ENCODE measurements at places on chromosomes 2 and 18. TPM values are rescaled to one million over a fixed set of nuclear protein-coding genes. Genes with fewer than 3 reads are reported as not detected.

GRCh38 chr2:3539836-3540235 lies 18.3 kb downstream of the RNASEH1 start:
- no peak overlapping the region for H3K4me3 ChIP-seq
- peaks cover 2% of the 10 kb centered on the region for H3K4me1 ChIP-seq
- no peak overlapping the region for H3K27ac ChIP-seq

DNA sequence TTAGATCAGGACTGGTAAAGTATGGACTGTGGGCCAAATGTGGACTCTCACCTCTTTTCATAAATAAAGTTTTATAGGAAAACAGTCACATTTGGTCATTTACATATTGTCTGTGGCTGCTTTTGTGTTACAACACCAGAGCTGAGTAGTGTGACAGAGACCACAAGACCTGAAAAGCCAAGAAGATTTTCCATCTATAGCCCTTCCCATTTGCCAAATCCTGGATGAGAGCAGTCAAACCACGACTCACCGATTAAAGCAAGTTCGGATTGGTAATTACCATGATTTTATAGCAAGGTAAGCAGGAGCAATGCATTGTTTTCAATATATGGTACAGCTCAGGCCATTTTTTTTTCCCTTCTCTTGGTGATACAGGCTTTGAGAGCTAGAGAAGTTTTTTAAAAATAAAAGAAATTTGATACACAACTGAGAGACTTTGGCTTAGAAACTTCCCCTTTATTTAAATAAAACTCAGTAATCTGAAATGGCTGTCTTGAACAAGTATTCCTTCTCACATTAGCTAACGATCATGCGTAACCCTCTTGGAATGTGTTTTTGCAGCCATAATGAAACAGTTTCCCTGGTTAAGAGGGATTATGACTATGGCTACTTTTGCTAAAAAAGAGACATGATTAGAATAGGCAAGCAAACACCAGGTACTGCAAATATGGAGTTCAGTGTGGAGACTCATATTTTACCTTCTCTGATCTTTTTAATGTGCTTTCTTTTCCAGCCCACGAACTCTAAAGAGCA lies 9.5 kb upstream of the MALL start:
- no peaks in the 10 kb centered on the region for H3K27me3 ChIP-seq
- DNase-seq = no peak
- H3K36me3 ChIP-seq = no peaks in the 10 kb centered on the region
- H3K4me1 ChIP-seq = peaks cover 6% of the 10 kb centered on the region
- H3K4me3 ChIP-seq = no peak overlapping the region

DNA sequence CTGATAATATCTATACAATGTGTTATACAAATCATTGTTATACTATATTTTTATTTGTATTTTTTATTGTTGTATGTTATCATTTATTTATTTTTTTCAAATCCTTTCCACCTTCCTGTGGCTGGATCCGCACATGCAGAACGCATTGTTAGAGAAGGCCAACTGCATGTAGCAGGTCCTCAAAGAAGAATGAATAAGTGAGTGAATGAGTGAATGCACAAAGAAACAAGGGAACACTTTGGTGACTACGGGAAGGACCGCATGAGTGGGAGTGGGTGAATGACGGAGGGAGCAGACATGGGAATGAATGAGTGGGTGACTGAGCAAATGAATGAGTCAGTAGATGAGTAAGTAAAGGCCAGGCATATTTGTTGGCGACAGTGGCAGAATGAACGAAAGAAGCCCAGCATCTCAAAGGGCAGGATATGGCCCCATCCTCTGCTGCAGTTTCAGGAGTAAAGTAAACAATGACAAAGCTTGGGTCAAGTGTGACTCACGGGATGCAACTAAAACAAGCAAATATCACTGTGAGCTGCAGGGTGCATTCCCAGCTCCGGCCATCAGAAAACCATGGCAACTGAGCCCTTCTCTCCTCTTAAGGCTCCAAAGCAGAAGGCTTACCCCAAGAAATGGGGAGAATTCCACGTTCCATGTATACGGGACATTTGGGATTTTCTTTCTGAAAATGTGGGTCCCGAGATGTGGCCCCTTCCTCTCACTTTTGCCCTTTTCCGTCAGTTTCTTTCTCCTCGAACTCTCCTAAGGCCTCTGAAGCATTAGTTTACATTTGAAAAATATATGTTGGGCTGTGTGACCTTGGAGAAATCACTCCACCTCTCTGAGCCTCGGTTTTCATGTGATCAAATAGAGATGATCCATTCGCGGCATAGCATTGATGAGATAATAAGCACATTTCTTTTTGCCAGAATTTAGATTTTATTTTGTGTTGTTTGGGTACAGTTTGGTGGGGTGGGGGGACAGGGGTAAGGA lies 24.5 kb downstream of the KCNF1 start:
- H3K4me1 ChIP-seq = no peaks in the 10 kb centered on the region
- no peak overlapping the region for H3K27ac ChIP-seq
- H3K27me3 ChIP-seq = no peaks in the 10 kb centered on the region

Gene COLEC11
- 2.9 TPM for total RNA-seq

Gene ACVR2A
- total RNA-seq = 11.4 TPM

Gene TUBB8B
- not detected for total RNA-seq

GRCh38 chr18:58046093-58046793 lies 2.2 kb downstream of the NEDD4L start:
- H3K36me3 ChIP-seq = no peaks in the 10 kb centered on the region
- H3K4me1 ChIP-seq = no peaks in the 10 kb centered on the region
- no peak for DNase-seq

Gene SLC4A3
- 457 TPM for total RNA-seq

Gene MYO3B
- total RNA-seq = 0.19 TPM

Gene PLCL1
- 97.6 TPM for total RNA-seq

- H3K4me1 ChIP-seq = no peaks in the 10 kb centered on the region
- no peaks in the 10 kb centered on the region for H3K27me3 ChIP-seq
- DNase-seq = no peak
- no peaks in the 10 kb centered on the region for H3K36me3 ChIP-seq
- H3K4me3 ChIP-seq = no peak overlapping the region
These were observed 11.1 kb downstream of the MATN3 start for GRCh38 chr2:20001361-20001863.

Gene CSRNP3
- 4.4 TPM for total RNA-seq

DNA sequence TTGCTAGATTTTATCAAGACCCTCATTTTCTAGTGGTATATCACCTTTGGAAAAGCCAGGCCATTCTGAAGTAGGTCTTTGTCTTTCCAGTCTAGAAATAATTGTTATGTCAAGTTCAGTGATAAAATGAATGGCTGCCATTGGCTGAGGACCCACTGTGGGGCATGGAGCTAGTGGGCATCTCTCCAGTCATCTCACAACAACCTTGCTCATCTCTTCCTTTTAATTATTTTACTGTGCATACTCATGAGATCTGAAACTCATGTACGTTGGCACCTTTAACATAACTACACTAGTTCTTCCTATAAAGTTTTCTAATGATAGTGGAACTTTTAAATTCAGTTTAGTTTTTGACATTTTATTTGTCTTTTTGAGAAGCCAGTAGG lies 240.9 kb downstream of the SLC8A1 start:
- no peaks in the 10 kb centered on the region for H3K27me3 ChIP-seq
- no peak for DNase-seq
- H3K4me3 ChIP-seq = no peak overlapping the region

DNA sequence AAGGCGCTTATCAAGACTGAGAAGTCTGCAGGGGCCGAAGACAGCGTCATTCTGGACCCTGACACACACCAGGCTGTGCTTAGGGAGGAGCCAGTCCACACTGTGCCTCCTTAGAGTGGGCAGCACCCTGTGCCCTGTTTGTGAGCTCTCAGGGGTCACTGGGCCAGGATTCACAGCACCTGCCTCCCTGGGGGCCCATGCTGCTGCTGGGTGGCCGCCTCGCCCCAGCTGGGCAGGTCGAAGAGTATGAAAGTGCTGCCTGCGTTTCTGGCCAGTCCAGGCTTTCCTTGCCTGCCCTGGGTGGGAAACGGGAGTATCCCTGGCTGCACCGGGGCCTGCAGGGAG lies 15.4 kb upstream of the GPR55 start:
- H3K4me1 ChIP-seq = no peaks in the 10 kb centered on the region
- no peaks in the 10 kb centered on the region for H3K27me3 ChIP-seq
- DNase-seq = no peak
- no peak overlapping the region for H3K27ac ChIP-seq
- no peaks in the 10 kb centered on the region for H3K36me3 ChIP-seq

DNA sequence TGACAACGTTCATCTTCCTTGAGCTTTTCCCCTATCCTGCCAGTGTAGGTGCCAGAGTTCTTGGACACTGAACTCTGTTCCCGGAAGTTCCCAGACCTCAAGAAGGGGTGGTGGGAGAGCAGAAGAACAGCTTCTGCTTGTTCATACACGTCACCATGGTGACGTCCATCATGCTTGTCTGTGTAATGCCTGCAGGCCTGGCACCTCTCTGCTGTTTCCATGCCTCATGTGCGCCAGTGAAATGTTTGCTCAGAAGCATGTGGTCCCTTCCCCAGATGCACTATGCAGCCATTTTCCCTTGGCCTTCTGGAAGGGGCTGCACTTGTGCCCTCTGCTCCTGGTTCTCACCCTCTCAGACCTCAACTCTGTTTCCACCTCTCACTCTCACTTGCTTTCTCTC lies 210.8 kb upstream of the NABP1 start:
- H3K4me3 ChIP-seq = no peak overlapping the region
- H3K36me3 ChIP-seq = no peaks in the 10 kb centered on the region
- no peaks in the 10 kb centered on the region for H3K27me3 ChIP-seq
- H3K4me1 ChIP-seq = no peaks in the 10 kb centered on the region
- no peak for DNase-seq

DNA sequence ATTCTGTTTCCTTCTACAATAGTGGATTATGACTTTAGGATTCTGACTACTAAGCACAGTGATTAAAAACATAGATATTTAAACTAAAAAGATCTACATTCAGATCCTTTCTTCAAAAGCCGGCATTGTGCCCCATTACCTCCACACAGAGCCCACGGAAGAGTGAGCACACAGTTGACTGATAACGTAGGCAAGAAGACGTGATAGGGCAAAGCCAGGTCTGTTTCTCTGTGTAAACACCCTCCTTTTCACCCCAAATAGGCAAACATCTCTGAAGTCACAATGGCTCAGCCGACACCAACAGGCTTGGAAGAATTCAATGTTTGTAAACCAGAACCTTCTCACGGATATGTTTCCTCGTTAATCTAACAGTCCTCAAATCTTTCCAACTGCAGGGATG lies 302.9 kb downstream of the CMPK2 start:
- no peak for DNase-seq
- H3K36me3 ChIP-seq = no peaks in the 10 kb centered on the region
- no peaks in the 10 kb centered on the region for H3K4me1 ChIP-seq
- H3K27me3 ChIP-seq = no peaks in the 10 kb centered on the region

DNA sequence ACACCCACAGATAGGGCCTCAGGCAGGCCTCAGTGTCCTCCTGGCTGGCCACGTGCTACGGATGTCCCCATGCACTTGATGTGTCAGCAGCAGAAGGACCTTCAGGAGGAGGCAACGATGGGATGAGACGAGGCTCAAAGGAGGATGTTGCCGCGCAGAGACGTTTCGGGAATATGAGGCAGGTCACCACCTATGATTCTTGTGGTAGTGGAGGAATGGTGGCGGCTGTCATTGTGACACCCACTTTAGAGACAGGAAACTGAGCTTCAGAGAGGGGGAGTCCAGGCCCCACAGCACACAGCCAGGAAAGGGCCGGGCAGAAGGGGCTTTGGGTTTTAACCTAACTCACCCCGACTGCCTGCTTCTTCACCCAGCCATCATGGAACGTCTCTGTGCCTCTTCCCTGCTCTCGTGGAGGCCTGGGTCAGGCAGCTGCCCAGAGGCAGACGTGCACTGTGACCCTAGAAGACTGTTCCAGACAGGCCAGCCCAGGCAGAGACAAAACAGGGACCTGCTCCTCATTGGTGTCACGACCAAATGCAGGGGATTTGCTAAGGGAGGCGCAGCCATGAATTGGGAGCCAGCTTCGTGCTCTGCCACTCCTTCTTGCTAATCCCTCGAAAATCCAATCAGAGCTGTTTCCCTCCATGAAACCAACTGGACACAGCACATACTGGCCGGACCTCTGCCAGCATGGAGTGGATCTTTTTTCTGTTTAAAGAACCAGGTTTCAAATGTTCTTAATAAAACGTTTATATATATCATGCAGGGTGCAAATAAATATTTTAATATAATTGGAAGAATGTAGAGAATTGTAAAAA lies 169.2 kb downstream of the ASB1 start:
- no peak overlapping the region for H3K27ac ChIP-seq
- H3K36me3 ChIP-seq = no peaks in the 10 kb centered on the region

DNA sequence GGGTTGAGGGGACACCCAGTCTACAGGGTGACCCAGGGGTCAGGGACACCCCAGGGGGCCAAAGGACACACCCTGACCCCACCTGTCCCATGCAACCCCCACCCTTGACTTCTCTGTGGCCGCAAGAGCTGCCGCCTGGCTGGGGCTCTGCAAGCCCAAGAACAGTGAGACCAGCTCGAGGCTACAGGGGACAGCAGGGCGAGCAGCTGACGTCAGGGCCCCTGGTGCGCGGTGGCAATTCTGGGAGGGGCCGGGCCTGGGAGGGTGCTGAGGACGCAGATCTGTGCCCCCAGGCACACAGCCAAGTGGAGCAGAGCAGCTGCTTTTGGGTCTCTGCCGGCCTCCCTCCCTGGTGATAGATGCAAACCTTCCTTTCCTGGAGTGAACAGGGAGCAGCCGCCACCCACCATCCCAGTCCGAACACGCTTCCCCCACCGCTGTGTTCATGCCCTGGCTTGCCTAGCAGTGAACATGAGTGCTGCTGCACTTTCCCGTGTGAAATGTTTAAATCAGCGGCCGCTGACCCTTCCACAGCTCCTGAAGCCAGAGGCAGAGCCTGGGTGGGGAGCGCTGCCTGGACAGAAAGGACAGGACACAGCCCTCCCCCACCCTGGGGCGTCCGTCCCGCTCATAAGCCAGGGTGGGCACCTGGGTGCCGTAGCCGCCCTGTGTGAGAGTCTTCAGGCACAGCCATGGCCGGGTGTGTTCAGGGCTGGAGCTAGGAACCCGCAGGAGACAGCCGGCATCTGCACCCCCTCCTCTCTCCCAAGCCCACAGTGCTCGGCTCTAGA lies 46.9 kb downstream of the SLC66A2 start:
- no peak overlapping the region for H3K27ac ChIP-seq
- H3K4me1 ChIP-seq = no peaks in the 10 kb centered on the region
- H3K36me3 ChIP-seq = peaks cover 18% of the 10 kb centered on the region
- DNase-seq = peak; percentile 16
- no peaks in the 10 kb centered on the region for H3K27me3 ChIP-seq

DNA sequence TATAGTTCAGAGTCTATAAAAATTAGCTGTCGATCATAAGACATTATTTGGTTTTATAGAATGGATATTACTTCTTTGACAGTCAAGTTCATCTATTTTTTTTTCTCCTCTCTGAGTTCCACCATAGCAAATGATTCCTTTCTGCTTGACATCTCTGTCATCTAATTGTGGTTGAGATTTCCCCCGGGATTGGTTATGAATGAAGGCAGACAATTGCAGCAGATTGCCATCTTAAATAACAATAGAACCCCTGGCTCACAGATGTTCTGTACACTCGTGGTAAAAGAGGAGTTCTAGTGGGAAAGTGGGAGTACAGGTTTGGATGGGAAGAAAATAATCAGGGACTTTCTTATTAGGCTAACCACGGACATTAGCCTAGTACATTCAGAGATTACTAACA lies 292.1 kb upstream of the NRXN1 start:
- H3K36me3 ChIP-seq = no peaks in the 10 kb centered on the region
- no peak overlapping the region for H3K27ac ChIP-seq
- no peaks in the 10 kb centered on the region for H3K27me3 ChIP-seq
- DNase-seq = no peak

Data from heart left ventricle (tissue), 16 donors.